Right atrium auricular region (tissue), 2 donors: ENCODE measurements at places on chromosomes 6 and 20.
A peak's percentile ranks its signal among the peaks of the same experiment; 100 is the strongest.

DNA sequence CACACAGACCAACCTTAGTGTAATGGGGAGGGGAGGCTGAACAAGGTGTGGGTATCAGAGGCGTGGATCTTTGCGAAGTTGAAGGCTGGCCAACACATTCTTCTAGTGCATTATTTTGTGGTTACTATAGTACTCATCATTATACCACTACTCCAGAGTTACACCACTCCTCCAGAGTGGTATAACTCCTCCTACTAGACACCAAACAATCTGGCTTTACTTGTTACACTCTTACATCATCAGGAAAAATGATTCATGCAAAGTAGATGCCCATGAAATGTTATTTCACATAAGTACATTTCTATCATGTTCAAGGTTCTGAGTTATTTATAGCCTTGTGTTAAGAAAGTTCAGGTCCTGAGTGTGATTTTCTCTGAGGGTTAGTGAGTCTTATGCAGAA lies 443.1 kb upstream of the OPRM1 start:
- H3K4me3 ChIP-seq: no peak overlapping the region
- no peaks in the 10 kb centered on the region for H3K4me1 ChIP-seq
- no peak for DNase-seq

DNA sequence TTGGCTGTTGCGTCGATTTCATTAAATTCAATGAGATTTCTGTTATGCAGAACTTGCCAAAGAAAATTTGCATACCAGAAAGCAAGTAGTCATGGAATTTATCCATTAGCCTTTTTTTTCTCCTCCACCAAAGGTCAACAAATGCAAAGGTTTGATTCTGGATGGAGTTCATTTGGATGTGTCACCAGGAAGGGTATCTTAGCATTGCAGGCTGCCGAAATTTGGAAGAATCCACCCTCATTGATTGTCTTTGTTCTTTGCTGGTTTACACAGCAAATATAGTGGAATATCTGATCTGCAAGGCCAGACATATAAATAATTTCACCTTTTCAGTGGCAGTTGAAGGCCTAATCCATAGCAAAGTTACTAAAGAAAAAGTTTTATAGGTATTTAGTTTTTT lies 229.4 kb upstream of the SLC35B3 start:
- no peak overlapping the region for H3K4me3 ChIP-seq
- no peaks in the 10 kb centered on the region for H3K27me3 ChIP-seq
- no peak for DNase-seq
- no peaks in the 10 kb centered on the region for H3K36me3 ChIP-seq

DNA sequence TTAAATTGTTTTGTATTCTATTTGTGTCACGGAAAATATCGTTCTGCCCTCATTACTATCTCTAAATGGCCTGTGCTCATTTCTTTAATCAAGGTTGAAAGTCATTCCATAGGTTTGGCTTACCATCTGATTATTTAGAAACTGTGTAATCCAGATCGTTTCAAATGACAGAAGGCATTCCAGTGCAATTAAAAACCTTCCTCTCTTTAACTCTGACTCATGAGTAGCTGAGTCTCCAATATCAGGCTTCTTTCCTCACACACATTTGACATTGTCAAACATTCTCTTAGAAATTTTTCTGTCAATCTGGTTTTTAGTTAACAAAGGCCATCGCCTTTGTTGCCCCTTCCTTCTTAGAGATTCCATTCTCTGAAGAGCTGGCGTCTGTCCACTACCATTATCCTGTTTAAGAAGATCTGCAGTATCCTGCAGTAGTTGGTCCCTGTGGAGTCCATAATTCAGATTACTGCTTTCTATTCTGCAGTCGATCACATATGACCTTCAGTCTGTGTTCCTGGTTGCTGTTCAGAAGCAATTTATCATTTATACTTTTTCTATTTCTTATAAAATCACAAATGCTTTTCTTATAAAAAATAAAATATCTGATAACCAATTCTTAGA lies 3.9 kb upstream of the TRDN start:
- H3K27ac ChIP-seq: peak overlapping the region; percentile 87
- DNase-seq: no peak
- H3K27me3 ChIP-seq: no peaks in the 10 kb centered on the region

DNA sequence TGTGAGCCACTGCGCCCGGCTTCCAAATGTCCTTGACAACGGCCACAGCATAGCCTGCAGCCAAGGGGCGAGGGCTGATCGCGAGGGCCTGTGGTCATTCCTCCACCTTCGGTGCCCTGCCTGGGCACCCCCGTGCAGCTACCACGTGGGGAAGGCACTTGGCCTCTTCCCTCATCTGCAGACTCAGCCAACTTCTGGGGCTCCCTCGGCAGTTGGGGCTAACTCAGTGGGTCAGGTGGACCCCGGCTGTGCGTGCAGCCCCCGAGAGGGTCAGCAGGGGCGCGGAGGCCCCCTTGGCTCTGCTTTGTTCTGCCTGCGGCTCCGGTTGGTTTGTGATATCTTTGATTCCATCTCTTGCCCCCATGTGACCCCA lies 52.9 kb upstream of the BHLHE23 start:
- H3K4me1 ChIP-seq: no peaks in the 10 kb centered on the region
- no peaks in the 10 kb centered on the region for H3K36me3 ChIP-seq
- no peak overlapping the region for H3K4me3 ChIP-seq
- no peak for DNase-seq

- no peak for DNase-seq
- no peaks in the 10 kb centered on the region for H3K4me1 ChIP-seq
- H3K27me3 ChIP-seq: no peaks in the 10 kb centered on the region
- no peak overlapping the region for H3K27ac ChIP-seq
- no peaks in the 10 kb centered on the region for H3K36me3 ChIP-seq
These were observed 66.9 kb upstream of the CLDN20 start for GRCh38 chr6:155196911-155197310.

GRCh38 chr6:168469926-168470325 lies 28.9 kb downstream of the SMOC2 start:
- H3K4me3 ChIP-seq: no peak overlapping the region
- H3K4me1 ChIP-seq: no peaks in the 10 kb centered on the region
- DNase-seq: no peak
- H3K36me3 ChIP-seq: no peaks in the 10 kb centered on the region
- no peaks in the 10 kb centered on the region for H3K27me3 ChIP-seq
- H3K27ac ChIP-seq: no peak overlapping the region

DNA sequence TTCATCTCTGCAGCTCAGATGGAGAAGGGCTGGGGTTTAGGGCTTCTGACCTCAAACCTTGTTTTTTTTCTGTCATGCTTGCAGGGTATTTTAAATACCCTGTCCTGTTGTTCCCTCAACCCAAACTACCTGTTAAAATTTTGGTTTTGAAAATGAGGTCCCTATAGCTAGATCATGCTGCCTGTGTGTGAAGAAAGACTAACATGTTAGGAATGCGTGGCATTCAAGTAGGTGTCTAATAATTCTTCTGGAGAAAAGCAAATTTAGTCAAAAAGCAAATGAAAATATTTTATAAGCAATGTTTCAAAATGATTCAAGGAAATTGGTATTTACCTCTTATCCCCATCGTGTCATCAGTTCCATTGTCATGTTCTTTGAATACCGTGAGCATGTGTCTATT lies 77.2 kb upstream of the C20orf144 start:
- no peaks in the 10 kb centered on the region for H3K4me1 ChIP-seq
- no peak overlapping the region for H3K4me3 ChIP-seq
- no peaks in the 10 kb centered on the region for H3K27me3 ChIP-seq
- H3K36me3 ChIP-seq: no peaks in the 10 kb centered on the region

DNA sequence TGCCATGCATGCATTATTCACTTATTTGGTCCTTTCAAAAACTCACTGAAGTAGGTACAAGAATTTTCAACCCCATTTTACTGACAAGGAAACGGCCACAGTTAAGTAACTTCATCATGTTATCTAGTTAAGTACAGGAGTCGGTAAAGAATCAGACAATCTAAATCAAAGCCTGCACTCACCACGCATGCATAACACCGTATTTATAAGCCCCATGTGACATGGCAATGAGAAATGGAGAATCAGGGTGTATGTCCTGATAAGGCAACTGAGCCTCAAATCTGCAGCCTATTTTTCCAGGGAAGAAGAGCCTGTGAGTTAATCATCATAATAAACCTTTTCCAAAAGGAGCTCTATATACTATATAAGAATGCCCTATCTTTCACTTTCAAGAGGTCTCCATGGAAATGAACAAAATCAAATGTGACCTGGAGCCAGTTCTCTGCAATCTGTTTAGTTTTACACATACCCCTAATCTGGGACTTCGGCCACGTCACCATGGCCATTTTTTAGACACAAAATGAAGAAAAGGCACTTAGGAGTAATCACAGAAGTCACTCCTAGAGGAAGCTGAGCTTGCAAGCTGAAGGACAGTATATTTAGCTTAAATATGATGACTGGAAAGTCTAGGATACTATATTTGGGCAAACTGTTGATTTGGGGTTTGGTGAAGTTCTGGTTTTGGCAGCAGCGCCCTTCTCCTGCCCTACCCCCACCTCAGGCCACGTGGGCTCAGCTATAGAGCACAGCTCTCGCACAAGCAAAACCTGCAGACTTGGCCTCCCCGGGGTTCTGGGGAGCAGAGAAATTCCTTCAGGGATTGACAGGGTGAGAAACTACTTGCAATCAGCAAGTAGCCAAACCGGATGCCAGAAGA lies 19.2 kb downstream of the TRAM2 start:
- H3K4me3 ChIP-seq: no peak overlapping the region
- H3K4me1 ChIP-seq: no peaks in the 10 kb centered on the region
- no peaks in the 10 kb centered on the region for H3K36me3 ChIP-seq
- peak overlapping the region; percentile 31 for H3K27ac ChIP-seq
- DNase-seq: no peak

DNA sequence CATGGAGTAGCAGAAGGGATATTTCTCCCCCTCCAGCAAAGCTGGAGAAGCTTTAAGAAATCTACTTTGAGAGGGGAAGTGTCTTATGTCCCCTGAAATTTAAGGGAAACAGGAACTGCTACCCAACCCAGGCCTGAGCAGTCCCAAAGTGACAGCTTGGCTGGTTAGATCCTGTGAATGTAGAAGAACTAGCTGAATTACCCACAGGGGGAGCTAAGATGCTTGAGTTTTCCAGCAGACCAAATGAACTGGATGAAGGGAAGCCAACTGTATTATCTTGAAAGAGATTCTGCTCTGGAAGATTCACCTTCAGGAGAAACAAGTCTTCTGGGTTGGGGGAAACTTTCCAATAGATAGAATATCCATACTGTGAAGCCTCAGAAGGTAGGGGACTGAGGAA lies 303.3 kb upstream of the MMS22L start:
- no peak for DNase-seq
- H3K4me3 ChIP-seq: no peak overlapping the region
- H3K4me1 ChIP-seq: no peaks in the 10 kb centered on the region
- H3K27ac ChIP-seq: no peak overlapping the region
- no peaks in the 10 kb centered on the region for H3K36me3 ChIP-seq

GRCh38 chr6:56579155-56579851 lies 63.4 kb downstream of the DST start:
- no peak overlapping the region for H3K4me3 ChIP-seq
- no peaks in the 10 kb centered on the region for H3K4me1 ChIP-seq
- H3K36me3 ChIP-seq: peaks cover 22% of the 10 kb centered on the region
- no peak overlapping the region for H3K27ac ChIP-seq
- no peak for DNase-seq

DNA sequence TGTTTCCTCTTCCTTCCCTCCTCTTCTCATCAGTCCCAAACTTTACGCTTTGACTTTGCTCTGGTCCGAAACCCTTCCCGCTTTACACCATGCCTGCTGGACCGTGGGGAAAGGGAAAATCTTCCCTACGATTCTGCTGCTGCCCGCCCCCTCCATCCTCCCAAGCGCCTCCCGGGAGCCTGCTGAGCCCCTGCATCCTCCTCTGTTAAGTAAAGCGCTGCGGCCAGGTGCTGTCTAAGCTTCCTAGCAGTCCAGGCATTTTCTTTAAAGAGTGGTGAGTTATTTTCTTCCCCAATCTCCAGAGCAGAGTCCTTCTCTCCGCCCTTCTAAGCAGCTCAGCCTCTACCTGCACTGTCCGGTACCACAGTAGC lies 376.3 kb downstream of the RNGTT start:
- no peak overlapping the region for H3K4me3 ChIP-seq
- no peak overlapping the region for H3K27ac ChIP-seq
- H3K27me3 ChIP-seq: no peaks in the 10 kb centered on the region
- no peaks in the 10 kb centered on the region for H3K4me1 ChIP-seq

DNA sequence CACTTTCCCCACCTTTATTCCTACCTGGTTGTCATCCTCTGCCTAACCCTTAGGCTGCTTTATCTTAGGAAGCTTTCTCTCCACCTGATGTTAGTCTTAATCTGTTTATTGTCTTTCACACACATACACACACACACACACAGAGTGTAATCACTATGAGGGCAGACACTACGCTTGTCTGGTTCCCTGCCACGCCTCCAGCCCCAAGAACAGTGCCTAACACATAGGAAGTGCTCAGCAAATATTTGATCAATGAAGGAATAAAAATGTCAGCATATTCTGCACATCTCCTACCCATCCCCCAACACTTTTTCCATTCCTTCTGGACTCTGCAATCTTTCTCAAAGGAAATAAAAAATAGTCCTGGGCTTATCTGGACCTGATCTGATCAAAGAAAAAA lies 51.1 kb upstream of the NFATC2 start:
- H3K36me3 ChIP-seq: no peaks in the 10 kb centered on the region
- H3K27me3 ChIP-seq: no peaks in the 10 kb centered on the region
- DNase-seq: no peak

DNA sequence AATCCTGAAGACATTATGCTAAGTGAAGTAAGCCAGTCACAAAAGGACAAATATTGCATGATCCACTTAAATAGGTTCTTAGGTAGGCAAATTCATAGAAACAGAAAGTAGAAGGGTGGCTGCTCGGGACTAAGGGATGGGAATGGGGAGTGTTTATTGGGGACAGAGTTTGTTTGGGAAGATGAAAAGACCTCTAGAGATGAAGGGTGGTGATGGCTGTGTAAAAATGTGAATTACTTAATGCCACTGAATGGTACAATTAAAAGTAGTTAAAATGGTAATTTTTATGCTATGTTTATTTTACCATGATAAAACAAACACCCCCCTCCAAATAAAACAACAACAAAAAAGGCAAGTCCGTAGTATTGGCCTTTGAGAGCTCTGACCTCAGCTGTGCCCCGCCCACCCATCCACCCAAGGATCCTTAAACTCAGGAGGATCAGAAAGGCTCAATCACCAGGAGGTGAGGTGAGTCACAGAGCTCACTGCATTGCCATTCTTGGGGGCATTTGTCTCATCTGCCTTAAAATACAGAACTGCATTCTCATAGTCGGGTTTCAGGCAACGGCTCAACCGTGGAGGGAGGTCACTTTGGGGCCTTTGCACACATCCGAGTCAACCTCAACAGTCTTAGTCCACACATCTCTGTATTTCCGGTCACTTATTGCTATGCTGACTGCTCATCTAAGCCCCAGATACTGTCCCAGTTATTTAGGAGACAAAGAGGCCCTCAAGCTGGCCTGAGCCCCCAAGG lies 96.7 kb downstream of the SLC22A23 start:
- H3K27me3 ChIP-seq: no peaks in the 10 kb centered on the region
- H3K4me1 ChIP-seq: peaks cover 20% of the 10 kb centered on the region
- H3K36me3 ChIP-seq: no peaks in the 10 kb centered on the region
